ENCODE measurements at places on chromosomes 2 and 18.

DNA sequence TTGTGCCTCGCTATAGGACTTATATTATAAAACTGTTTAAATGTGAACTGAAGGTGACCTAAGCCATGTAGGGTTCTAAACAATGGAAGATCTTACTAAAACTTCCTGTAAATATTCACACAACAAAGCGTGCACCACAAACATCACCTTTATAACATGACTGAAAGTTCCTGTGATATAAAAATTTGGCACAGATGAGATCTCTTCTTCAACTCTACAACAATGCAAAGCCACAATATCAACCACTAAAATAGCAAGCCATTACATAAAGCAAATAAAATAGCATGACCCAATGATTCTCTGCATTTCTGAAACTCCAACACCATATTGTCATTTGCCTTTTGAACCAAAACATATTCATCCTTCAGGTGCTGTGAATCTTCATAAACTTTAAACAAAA is 3.5 kb downstream of the YES1 start:
- DNase-seq, result no peak

DNA sequence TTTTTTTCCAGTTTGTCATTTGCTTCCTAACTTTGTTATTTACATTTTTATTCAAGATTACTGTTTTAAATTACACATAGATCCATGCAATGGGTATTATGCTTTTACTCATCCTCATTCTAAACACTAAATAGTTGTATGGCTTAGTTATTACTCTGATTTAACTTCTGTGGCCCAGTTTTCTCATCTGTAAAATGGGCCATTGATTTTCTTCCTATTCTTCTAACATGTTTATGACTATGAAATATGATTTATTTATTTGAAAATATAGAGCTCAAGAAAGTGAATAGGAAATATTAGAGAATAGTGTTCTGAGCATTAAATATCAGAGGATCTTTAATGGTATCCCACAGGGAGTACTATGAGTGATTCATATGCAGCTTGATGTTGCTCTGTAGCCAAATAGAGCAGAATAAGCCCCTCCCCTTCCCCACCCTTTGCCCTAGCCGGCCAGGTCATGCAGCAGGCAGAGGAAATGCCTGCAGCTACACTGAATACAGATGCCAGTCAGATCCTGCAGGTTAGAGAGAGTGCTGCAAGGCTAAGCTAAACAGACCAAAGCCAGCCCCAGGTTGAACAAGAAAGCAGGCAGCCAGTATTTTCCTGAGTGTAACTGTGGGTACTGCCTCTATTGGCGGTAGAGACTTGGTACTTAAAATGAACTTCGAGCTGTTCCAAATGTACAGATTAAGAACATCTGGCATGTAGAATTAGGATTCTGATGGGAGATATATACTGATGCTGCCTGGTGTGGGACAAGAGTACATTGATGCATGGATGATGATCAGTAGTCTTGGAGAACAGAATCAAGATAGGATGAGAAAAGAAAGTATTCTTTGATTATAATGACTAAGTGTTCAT is 11.7 kb upstream of the ACYP2 start:
- DNase-seq, result no peak

GRCh38 chr18:54506516-54507261 is 84.4 kb upstream of the DYNAP start:
- no peak for DNase-seq

- DNase-seq, result no peak
Observed at GRCh38 chr2:223901854-223902253, 43.3 kb downstream of the WDFY1 start.

GRCh38 chr2:149169656-149170055 is 131.2 kb downstream of the LYPD6B start:
- DNase-seq, result no peak
